Foreskin melanocyte (primary cell): ENCODE measurements at places on chromosomes 3 and 15.

DNA sequence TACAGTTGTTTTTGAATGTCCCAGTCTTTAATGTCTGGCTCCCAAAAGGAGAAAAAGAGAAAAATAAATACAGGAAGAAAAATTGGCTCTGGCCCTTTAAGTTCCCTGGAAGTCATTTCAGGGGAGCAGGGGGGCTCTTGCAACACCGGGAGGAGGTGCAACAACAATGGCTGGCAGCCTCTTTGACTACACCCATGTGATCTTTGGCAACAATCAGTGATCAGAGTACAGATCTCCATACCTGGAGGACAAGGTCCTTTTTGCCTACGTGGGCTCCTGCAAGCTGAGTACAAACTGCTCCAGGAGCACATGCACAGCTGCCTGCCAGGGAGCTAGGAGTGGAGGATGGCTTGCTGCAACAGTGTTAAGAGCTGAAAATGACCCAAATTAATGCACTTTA, 63.9 kb downstream of the GLCE start:
- no peak for DNase-seq

- no peak for DNase-seq
Observed at GRCh38 chr15:27660676-27661075, 438.4 kb downstream of the OCA2 start.

GRCh38 chr3:139935866-139936817, 1.2 kb downstream of the CLSTN2 start:
- no peak for DNase-seq

GRCh38 chr15:56619887-56620286, 113.4 kb downstream of the ZNF280D start:
- DNase-seq = no peak

DNA sequence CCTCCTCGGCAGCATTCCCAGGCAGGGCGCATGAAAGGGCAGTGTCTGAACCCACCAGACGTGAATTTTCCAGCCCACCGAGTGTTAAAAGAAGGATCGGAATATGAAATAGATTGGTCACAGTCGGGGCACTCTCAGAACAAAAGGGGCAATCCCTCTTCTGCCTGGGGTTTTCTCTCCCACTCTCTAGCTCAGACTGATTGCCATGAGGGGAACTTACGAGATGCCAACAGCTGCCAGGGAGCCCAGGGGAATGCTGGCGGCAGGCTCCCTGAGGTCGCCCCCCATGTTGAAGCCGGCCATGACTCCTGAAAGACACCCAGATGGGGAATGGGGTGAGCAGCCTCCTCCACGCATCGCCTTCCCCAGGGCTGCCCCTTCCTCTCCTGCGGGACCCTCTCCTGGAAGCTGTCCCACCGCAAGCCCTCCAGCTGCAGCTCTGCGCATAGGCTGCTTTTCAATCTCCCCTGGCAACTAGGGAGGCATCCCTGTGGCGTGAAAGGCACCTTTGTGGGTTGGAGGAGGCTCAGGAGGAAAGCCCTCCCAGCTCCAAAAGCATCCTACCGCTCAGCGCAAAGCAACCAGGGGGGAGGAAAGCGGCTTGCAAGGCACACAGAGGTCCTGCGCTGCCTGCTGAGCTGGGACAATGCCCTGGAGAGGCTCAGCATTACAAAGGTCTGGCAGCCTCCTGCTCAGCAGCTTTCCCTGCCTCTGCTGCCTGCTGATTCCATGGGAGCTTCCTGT, 64.8 kb upstream of the HEG1 start:
- no peak for DNase-seq

DNA sequence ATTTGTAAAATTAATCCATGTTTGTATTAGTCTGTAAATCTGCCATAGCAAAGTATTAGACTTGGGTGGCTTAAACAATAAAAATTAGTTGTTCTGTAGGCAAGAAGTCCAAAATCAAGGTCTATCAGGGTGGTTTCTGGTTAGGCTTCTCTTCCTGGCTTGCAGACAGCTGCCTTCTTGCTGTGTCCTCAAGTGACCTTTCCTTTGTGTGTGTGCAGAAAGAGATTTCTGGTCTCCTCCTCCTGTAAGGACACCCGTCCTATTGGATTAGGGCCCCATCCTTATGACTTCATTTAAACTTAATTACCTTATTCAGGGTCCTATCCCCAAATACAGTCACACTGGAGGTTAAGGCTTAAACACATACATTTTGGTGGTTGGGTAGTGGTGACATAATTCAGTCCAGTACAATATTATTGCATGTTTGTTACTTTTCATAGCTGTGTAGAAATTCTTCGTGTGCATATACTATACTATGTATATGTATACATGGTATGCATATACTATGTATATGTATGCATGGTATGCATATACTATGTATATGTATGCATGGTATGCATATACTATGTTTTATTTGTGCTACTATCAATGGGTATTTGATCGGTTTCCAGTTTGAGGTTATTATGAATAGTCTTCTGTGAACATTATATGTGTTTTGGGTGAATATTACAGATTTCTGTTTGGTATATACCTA, 57.9 kb upstream of the RNU6-1 start:
- DNase-seq = no peak

DNA sequence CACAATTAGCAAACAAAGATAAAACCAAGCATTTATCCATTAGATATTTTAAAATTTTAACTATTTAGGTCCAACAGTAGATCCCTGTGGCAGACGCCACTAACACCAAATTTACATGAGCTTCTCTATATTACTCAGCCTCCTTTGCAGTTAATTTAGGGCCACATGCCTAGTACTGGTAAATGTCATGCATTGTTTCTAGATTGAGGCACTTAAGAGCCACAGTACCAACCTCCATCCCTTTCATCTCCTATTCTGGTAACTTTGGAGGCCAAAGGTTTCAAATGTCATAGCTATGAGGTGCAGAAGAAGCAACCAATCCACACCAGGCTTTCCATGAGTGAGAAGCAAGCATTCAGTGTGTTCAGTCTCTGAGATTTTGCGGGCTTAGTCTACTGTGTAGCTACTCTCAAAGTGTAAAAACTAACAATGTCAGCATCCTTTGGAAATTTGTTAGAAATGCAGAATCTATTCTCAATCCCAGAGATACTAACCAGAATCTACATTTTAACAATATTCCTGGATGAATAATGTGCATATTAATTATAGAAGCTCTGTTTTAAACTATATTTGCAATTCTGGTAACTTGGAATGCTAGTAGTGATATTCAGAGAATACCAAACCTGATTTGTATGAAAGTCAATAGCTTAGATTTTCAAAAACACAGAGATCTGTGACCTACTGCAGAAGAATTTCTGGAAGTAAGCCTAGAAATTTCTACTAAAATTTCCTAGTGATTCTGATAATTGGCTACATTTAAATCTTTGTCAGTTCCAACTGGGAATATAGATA, 206.3 kb upstream of the CD96 start:
- no peak for DNase-seq

DNA sequence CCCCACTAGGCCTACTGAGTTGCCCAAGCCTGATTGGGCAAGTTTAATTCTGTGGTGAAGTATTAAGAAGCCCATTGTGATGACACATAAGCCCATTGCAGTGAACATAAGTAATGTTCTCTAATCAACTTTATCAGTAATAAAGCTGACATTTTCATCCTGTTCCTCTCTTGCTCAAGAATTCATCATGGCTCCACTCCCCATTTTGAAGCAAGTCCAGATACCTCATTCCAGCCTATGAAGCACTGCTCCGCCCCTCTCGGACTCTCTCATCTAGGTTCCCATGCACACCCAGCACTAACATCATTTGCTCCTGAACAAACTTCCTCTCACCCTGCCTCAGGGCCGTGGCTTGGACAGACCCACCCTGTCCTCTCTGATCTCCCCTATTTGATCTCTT, 10.5 kb downstream of the SHF start:
- no peak for DNase-seq

DNA sequence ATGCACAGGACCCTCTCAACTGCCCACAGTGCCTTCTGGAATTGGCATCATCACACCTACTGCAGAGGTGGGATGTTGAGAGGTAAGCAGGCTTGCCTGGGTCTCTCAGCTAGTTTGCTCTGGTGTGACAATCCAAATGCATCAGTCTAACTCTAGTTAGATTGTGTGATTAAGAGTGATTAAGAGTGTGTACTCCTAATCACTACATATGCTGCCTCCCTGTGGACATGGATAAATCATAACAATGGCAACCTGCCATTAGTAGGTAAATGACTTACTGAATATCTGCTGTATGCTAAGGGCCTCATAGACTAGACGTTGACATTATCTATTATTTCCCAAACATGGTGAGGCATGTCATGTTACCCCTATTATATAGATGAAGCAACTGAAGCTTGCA, 342.1 kb downstream of the OCA2 start:
- no peak for DNase-seq

- no peak for DNase-seq
Observed at GRCh38 chr3:46905661-46906451, 28.3 kb downstream of the PTH1R start.

DNA sequence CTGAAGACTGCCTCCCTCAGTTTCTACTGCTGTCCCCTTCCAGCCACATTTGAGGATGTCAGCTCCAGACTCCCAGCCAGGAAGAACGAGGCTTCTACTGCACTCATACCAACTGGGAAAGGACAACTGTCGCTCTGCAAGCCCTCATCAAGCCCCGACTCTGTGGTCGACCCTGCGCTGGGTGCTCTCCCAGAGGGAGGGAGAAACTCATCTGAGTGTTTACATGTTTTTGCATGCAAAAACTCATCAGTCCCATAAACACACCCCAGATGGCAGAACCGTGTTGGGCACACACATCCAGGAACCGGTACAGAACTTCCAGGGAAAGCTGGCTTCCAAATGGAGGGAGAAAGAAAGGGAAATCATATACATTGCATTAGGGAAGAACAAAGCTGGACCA, 43.5 kb downstream of the ADAMTS17 start:
- DNase-seq = no peak

DNA sequence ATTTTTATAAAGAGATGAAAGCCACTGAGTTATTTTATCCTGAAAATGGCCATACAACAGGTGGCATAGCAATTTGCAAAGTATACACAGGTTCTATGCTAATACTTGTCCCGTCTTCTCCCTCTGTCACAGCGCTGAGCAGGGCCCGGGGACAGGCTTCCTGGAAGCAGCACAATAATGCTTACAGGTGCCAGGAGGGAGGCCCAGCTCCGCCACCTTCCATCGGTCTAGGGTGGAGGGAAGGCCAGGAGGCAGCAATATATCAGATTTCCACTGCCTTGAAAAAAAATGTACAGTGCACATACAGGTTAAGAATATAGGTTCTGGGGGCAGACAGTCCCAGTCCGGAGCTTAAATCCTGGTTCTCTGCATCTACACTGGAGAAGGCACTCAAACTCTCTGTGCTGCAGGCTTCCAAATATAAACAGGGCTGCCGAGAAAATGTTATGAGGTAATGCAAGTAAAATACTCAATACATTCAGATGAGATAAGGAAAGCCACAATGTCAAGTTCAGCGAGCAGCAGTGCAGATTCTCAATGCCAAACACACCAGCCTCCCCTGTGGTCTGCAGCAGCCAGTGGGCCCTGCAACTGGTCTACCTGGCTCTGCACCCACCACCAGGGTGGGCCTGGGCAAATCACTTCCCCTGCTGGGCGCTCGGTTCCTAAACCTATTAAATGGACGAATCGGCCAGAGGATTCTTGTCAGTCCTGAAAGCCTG, 189.6 kb downstream of the XXYLT1 start:
- DNase-seq = no peak

- no peak for DNase-seq
Observed at GRCh38 chr15:98648654-98649471, 524 bp downstream of the IGF1R start.

- DNase-seq = no peak
Observed at GRCh38 chr15:69017978-69018377, 3.5 kb downstream of the NOX5 start.

DNA sequence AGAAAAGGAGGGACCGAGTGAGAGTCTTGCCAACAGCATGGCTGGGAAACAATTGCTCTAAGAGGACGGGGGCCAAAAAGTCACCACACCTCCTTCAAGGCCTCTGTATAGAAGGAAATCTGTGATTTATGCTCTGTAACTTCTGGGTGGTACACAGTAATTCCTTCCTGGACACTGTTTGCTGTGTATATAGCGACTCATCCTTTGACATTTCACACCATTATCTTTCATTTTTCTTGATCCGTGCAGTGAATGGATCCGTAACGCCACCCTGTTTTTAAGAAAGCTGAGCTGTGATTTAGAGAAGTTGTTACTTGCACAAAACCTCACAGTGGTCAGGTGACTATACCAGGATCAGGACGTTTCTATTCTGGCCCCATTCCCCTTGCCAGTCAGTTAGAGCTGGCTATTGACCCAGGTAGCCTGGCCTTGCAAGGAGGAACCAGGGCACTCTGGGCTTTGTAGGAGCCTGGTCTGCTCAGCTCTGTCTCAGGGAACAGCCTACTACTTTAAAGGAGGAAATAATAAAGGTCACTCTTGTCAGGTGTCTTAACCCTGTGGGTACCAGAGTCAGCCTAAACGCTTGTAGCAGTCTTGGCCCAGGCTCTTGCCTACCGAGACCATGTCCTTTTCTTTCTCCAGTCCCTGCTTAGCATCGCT, 86.5 kb upstream of the MYZAP start:
- no peak for DNase-seq

DNA sequence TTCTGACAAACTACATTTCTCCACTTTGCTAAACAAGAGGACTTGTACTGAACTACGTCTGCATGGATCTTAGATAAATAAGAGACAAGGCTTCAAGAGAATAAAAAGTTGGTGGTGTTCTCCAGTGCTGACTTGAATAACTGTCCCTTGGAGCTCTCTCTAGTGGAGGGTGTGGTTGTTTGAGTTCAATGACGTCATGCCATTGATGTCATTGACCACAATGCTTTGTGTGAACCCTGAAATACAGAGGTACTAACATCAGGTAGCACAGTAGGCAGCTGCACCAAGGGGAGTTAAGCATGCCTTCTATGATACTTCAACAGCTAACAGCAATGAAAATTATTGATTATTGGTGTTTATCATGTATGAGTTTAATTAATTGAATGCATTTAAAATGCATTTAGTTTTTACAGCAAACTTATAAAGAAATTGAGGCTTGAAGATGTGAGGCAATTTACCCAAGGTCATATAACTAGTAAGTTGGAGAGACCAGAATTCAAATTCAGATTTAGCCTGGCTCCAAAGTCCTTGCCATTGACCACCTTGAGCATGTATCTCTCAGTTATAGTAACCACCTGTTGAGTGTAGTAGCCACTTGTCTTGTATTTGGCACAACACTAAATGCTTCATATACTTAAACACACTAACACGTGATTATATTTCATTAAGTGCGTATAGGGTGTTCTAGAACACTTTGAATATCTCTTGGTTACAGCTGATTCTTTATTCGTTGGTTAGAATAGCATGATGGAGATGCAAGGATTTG, 126.0 kb upstream of the ANKRD28 start:
- DNase-seq = no peak

- DNase-seq = no peak
Observed at GRCh38 chr15:93587059-93587521, 498.1 kb upstream of the RGMA start.

GRCh38 chr15:31147456-31147855, 45.9 kb upstream of the TRPM1 start:
- DNase-seq = no peak
